Stimulated activated CD4-positive, alpha-beta T cell treated with anti-CD3 and anti-CD28 coated beads, Interleukin-1b, Interleukin-23, amount 100 ng/mL, for 1 hour (primary cell): ENCODE measurements at places on chromosomes 7 and 10.

GRCh38 chr7:142385491-142386340, 127.9 kb upstream of the PRSS58 start:
- DNase-seq, result no peak

GRCh38 chr7:132458729-132459128, 117.5 kb downstream of the PLXNA4 start:
- DNase-seq, result no peak

- DNase-seq, result no peak
Observed at GRCh38 chr7:114048386-114049235, 129.8 kb upstream of the PPP1R3A start.

DNA sequence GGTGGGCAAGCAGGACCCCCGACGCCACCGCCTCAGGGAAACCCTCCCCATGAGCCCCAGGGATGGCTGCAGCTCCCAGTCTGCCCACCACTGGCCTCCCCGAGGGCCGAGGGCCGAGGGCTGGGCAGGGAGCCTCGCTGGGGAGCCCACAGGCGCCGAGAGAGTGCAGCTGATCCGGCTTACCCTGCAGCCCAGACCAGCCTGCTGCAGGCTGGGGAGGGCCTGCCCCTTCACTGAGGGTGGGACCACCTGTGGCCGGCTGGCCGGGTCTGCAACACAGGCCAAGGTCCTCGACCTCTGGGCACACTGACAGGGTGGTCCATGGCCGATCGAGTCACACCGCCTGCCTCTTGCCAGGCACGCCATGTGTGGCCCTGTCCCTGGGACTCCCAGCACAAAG, 27.3 kb upstream of the ADGRA1 start:
- no peak for DNase-seq

- no peak for DNase-seq
Observed at GRCh38 chr7:115476671-115477181, 553.8 kb downstream of the TFEC start.

- DNase-seq, result no peak
Observed at GRCh38 chr10:50992972-50993766, 81.1 kb upstream of the PRKG1 start.

GRCh38 chr7:81616951-81617350, 152.9 kb downstream of the HGF start:
- DNase-seq, result no peak

DNA sequence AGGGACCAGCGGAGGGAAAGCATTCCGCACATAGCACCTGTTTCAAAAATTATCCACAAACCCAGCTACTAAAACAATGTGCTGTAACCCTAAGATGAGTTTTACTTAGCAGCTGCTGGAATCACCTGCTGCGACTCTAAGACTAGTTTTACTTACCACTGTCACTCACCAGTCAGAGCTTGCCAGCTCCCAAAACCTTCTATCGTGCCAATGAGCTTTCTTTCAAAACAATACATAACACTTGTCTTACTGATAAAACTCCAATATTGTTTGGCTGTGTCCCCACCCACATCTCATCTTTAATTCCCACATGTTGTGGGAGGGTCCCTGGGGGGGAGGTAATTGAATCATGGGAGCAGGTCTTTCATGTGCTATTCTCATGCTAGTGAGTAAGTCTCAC, 18.4 kb downstream of the ST8SIA6 start:
- no peak for DNase-seq

GRCh38 chr7:111540199-111540815, 22.0 kb downstream of the IMMP2L start:
- DNase-seq, result no peak

GRCh38 chr10:30527623-30528428, 93.8 kb downstream of the MAP3K8 start:
- DNase-seq, result no peak

- DNase-seq, result no peak
Observed at GRCh38 chr7:155231941-155232340, 65.7 kb upstream of the INSIG1 start.

- no peak for DNase-seq
Observed at GRCh38 chr7:36034020-36034419, 119.0 kb upstream of the EEPD1 start.

GRCh38 chr10:127983344-127984100, 76.6 kb downstream of the PTPRE start:
- DNase-seq, result no peak

DNA sequence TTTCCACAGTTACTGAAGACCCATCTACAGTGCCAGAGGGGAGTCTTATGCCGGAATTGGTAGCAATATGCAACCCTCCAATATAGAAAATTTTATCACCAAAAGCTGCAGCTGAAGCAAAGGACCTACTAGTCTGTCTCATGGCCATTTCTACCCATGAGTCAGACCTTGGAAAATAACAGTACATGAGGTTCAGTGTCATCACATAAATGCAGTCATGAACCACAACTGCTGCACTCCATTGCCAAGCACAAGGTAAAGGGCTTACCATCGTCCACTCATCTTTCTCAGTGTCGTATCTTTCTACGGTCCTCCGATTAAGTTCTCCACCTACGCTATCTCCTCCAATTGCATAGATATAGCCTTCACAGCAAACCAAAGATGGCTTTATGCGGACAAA, 21.8 kb downstream of the KBTBD2 start:
- DNase-seq, result no peak

- no peak for DNase-seq
Observed at GRCh38 chr7:17946591-17946990, 6.3 kb upstream of the SNX13 start.
